AG08396 (cell line): ENCODE measurements at places on chromosomes 2 and 18.
A peak's percentile ranks its signal among the peaks of the same experiment; 100 is the strongest.

DNA sequence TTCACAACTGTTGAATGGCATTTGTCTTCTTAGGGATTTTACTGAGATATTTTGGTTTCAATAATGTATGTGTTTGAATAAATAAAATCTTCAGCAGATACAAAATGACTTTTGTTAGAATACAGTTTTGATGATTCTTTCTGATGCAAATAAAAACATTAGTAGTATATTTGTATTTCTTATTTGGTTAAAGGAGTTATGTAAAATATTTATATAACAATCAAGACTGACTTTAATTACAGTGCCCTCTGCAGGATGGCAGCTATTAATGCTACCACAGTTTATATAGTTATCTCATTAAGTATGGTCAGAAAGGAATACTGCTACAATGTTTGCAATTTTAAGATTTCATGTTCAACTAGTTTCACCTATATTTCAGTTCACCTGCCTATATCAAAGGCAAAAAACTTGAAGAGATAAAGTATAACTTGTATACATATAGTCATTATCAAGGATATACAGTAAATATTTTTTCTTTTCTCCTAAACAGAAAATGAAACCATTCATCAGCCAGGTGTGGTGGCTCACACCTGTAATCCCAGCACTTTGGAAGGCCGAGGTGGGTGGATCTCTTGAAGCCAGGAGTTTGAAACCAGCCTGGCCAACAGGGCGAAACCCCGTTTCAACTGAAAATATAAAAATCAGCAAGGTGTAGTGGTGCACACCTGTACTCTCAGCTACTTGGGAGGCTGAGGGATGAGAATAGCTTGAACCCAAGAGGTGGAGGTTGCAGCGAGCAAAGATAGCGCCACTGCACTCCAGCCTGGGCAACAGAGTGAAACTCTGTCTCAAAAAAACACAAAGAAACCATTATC, 19.8 kb downstream of the ARL5A start:
- peak; percentile 21 for DNase-seq

DNA sequence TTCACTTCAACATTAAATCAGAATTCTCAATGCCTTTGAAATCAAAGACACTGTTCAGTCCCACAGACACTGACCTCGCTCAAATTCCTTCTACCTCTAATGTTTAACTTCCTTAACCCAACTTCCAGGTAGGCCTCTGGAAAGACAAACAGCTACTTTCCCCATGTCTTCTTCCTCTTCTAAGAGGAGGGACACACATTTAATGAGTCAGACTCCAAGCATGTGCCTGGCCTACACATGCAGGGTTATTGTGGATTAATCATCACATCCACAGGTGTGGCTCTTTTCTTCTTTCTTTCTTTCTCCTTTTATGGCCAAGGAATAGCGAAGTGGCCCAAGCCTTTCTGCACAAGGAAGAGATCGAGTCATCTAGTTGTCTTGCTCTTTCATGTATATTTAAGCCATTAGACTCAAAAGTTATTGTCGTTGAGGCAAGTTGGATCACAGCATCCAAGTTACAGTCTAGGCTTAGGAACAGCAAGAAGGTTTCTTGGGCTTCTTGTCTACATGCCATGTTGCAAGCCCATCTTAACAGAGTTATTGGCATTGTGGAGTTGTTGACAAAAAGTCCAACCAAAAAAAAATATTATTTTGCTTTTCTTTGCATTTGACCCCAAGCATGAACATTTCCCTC, 387.8 kb downstream of the IRS1 start:
- no peak for DNase-seq

DNA sequence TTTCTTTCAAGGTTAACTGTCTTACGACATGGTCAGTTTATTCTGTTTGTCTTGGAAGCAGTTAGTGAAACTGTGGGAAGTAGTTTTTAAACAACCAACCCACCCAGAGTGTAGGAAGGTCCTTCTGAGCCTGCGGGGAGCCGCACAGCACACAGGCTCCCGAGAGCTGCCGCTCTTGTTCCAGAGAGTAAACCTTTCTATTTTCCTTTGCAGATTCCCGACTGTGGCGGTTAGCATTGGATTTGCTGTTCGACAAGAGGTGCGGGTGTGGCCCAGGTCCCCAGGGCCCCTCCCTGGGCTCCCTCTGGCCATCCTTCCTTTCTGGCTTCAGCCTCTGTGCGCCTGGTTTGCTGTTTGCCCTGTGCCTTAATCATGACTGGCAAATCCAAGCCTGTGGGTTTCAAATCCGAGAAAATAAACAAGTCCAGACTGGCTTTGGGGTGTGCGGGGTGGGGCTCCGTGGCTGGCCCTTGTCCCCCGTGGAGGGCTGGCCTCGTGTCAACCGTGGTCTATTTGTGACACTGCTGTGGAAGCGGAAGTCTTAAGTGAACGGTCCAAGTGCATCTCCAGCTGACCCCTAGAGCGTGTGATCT, 30.7 kb downstream of the IMPA2 start:
- DNase-seq, result no peak

DNA sequence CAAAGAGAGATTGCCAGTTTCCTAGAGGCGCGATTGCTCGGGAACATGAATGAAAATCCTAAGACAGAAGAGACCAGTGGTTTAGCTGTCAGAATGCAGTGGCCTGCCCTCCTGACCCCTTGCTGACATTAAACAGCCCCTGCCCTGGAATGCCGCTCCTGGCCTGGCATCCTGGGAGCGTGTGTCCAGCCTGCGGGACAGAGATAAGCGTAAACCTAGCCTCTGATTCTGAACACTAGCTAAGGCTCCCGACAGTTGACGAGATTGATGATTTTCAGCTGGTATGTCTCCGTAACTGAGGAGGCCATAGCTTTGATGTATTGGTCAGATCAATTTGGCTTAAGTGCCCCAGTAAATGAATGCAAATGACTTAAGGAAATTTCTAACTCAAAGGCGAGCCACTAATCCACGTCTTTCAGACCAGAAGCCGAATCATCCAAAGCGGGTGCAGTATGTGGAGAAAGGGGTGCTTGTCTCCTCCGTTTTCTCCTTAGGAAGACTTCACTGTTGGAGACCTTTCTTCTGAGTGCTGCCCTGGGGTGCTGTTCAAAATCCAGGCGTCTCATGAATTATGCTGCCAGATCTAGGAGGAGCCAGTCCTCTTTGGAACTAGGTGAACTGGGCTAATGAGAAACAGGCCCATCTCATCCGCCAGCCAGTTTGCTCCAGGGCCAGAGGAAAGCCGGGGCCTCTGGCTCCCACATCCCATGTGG, 142.5 kb upstream of the L3MBTL4 start:
- no peak for DNase-seq

- no peak for DNase-seq
These were observed 59.8 kb downstream of the ITGA4 start for GRCh38 chr2:181516992-181517391.

GRCh38 chr2:180630756-180631155, 349.6 kb upstream of the UBE2E3 start:
- no peak for DNase-seq

DNA sequence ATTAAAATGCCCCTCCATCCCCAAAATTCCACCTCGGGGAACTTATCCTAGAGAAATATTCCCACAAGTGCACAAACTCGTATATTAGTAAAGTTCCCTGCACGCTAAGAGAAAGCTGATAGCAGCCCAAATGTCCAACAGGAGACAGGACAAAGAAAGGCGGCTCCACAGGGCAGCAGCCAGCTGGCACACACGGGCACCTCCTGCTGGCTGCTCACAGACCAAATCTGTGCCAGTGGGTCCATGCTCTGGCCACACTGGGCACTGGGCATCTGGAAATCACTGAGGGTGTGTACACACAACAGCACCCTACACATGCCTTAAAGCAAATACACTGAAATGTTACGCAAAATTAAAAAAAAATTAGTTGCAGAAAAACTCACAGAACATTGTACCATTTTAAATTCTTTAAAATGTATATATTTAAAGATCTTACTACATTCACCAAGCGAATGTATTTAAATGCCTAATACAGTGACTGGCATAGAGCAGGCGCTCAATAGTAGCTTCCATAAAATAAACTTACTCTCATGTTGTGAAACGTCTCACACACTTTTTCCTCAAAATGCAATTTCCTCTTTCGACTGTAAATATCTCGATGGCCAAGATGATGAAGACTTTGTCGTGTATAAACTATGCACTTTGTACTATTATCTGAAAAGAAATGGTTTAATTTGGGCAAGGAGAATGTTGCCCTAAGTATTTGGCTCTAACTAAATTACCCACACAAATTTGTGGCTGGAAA, 19.4 kb downstream of the ZNF516 start:
- no peak for DNase-seq

- DNase-seq, result no peak
These were observed 63.8 kb downstream of the ARL6IP6 start for GRCh38 chr2:152782171-152782570.

DNA sequence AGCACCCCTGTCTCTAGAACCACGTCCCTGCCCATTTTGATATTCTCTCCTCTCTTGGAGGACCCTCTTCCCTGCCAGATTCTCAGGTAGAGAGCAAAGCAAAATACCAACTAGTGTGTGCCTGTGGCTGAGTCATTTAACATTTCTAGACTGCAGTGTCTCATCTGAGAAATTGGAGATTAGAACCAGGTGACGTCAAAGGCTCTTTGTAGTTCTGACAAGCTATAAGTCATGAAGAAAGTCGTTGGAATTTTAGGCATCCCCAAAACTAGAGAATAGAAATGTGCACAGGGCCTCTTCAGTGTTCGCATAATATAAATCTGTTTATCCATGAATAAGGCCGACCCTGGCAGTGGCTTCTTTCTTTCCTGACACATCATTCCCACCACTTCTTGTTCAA, 74.4 kb upstream of the TANC1 start:
- no peak for DNase-seq

GRCh38 chr2:19369341-19369955, 11.0 kb upstream of the OSR1 start:
- no peak for DNase-seq
